ENCODE measurements at places on chromosomes 5 and 9.

GRCh38 chr9:78112406-78112805 lies 80.8 kb upstream of the GNAQ start:
- DNase-seq: no peak

GRCh38 chr5:157547941-157548512 lies 27.5 kb downstream of the ADAM19 start:
- DNase-seq: no peak

DNA sequence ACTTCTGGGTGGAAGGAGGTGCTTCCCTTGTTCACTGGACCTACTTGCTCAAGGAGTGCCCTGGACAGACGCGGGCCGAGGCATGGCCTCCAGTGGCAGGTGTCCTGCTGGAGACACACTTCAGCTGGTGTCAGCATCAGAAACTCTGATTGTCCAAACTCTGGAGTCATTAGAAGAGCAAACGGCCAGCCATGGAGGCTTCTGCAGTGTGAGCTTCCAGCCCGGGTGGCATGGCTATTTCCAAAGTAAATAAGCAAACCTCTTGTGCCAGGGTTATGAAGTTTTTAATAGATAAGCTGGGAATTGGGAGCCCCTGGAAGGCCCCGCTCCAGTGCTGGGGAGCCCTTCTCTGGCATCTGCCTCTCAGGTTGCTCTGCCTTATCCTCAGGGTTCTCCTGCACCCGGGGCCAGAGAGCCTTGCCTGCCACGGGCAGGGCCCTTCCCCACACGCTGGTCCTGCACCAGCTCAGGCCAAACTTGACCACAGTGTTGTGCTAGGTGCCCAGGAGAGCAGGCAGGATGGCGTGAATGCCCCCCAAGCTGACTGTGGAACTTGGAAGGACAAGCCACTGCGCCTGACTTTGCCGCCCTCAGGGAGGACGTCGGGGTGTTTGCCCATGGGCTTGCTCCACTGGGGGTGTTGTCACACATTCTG lies 285.6 kb downstream of the GADD45G start:
- no peak for DNase-seq

DNA sequence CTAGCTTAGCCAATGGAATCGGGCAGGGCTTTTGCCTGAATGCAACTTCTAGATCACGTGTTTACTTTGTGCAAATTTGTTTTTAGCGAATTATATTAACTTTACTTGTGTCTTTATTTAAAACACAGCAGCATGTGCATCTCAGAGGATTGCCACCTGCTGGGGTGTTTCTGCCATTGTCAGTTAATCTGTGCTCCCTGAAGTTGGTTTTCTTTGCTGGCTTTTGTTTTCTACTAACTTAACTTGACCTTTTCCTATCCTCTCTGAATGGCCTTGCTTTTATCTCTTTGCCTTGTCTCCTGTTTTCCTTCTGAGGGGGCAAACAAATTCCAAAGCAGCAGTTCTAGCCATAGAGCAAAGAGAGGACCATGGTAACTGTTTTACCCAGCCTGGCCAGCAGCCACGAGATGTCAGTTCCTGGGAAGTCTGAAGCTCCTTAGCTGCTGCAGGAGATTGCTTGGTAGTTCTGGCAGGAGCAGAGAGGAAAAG lies 67.6 kb downstream of the ARHGEF28 start:
- peak; percentile 41 for DNase-seq

GRCh38 chr5:52607227-52607824 lies 180.4 kb upstream of the ITGA1 start:
- no peak for DNase-seq

GRCh38 chr9:8610256-8610655 lies 810.7 kb upstream of the DMAC1 start:
- no peak for DNase-seq

DNA sequence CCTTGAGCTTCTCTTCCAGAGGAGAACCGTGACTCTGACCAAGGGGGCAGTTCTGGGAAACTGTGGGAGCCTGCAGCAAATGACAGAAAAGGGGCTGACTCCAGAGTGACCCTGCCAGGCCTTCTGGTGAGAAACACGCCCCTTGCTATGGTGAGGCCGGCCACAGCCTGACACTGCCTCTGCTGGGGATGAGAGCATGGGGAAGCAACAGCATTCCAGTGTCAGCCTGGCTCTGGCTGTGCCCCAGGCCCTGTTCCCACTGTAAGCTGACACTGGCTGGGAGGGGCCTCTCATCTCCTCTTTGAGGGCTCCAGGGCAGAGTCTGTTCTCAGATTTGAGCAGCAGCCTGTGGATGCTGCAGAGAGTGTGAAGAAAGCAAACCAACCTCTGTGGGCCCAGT lies 180.0 kb upstream of the IL12B start:
- peak; percentile 93 for DNase-seq

DNA sequence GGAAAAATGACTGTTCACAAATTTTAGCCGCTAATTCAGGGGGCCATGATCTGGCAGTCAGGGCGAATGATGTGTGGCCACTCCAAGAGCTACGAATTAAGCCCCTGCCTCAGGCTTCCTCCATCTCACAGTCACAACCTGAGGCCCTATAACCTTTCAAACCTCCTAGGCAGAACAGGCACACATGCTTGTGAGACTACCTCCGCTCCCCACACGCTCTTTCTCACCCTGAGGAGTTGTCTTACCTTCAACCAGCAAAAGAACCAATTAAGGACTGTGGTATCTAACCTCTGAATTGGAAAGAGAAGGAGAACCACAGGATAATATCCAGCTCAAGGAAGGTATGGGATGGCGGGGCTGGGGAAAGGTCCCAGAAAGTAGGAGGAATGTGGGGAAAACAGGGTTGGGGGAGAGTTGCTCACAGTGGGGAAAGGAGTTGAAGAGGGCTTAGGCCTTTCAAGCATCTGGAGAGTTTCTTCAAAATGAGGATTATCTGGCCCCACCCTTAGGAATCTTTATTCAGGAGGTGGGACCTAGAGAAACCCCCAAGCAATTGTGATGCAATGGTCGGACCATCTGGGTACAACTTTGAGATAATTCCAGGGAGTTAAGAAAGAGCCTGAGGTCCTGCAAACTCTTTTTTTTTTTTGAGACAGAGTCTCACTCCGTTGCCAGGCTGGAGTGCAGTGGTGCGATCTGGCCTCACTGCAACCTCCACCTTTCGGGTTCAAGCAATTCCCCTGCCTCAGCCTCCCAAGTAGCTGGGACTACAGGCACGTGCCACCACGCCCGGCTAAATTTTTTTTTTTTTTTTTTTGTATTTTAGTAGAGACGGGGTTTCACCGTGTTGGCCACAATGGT lies 5.5 kb downstream of the PCDH1 start:
- no peak for DNase-seq

- no peak for DNase-seq
Observed at GRCh38 chr5:58740956-58741355, 158.1 kb downstream of the RAB3C start.

DNA sequence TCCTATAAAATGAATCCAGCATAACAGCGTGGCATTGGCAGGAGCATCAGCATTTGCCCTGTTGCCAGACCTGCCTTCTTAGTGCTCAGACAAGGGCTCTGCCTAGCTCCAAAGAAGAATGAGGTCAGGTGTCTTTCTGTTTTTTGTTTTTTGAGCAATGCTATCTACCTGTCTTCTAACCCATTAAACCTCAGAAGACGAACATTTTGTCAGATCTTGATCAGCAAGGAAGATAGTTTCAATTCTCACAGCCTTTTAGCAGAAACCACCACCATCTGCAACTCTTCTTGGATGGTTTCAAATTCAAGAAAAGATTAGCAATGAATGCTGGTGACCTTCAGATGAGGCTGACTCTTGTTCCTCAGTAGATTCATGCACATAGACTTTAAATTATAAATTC lies 103.5 kb upstream of the IQGAP2 start:
- DNase-seq: no peak

DNA sequence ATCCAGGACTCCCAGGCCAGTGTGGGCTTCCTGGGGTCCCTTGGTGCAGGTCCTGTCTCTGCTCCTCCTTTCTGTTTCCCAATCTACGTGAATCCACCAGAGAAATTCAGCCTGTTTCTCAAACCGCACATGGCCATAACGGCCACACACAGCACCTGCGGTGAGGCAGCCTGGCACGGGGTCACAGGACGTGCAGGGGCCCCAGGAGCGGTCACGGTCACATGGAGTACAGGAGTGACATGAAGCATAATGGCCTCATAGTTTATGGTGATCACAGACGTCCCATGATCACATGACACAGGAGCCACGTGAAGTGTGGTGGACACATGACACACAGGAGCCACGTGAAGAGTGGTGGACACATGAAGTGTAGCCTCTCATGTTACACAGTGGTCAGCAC lies 248.5 kb upstream of the IRX4 start:
- no peak for DNase-seq

DNA sequence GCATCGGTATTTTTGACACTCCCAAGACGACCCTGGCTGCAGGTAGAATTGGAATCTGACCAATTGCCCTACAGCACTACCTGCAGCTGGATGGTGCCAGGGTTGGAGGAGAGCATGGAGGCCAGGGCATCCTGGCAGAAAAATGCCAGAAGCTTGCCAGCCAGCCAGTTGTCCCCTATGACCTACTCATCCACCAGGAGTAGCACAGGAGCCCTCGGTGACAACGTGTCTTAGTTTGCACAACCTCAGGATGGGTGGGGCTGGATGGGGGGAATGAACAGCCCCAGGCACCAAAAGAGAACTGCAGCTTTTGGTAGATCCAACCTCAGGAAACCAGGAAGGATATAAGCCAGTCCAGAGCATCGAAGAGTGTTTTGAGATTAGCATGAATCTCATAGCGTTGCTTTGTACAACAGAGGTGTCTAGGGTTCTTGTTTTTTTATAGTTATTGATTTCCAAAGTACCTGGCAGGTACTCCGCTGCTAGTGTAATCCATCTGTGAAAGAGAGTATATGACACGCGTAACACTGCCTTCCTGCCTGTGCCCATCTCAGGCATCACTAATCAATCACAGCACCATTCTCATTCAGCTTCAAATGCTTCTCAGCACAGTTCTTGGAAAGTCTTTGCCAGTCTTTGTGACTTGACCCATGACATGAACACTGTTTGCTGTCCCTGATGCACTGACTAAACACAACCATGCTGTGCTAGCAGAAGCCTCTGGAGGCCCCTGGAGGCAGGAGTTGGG lies 36.7 kb upstream of the ASS1 start:
- DNase-seq: no peak

- peak; percentile 14 for DNase-seq
Observed at GRCh38 chr9:125325826-125326225, 64.2 kb downstream of the GAPVD1 start.

GRCh38 chr9:27472195-27472594 lies 51.9 kb upstream of the IFNK start:
- no peak for DNase-seq

DNA sequence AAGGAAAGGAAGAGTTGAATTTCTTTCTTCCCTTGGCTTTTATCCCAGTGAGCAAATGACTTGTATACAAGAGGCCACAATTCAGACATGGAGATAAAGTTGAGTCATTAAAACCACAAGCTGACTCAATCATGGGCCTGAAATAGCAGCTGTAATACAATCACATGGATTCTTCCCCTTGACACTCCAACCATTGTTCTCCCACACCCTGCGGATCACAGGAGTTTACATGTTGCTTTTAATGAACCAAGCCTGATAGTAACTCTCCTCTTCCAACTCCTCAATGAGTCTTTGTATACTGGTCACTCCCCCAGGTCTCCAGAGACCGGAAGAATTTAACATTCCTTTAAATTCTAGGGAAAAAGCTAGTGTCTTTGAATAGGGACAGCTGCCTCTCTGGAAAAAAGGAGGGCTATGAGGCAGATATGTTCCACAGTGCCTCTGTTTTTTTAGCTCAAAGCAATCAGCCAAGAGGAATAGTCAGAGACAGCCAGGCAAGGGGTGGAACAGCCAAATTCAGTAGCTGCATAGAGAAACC lies 32.4 kb downstream of the PCDHGC5 start:
- peak; percentile 97 for DNase-seq

GRCh38 chr9:115997923-115998322 lies 155.7 kb upstream of the PAPPA start:
- peak; percentile 89 for DNase-seq

DNA sequence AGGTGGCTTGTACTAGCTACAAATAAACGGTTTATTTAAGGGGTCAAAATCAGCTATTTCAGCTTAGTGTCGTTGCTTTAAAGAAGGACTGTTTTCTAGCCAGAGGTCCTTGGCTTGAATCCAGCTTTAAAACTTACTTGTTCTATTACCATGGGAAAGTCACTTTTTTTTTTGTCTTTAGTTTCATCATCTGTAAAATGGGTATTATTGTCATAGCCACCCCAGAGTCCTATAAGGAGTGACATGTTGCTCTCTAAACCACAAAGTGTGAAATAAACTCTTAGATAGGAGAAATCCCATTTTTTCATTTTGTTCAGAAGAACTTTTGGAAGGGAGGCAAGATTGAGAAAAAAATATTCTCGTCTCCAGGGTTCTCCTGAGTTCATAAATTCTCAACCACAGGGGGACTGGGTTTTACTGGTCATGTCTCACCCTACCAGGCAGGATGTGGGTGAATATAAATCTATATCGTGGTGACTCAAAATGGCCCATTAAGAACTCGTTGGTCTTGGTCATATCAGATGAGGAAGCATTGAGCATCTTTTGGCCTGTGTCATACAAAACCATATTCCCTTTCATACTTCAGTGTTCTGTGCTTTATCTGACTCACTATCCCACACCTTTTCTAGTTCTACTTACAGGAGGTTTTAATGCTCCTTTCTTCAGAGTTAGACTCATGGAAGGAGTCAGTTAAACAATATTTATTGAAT lies 202.7 kb upstream of the NR3C1 start:
- no peak for DNase-seq

GRCh38 chr5:169350759-169351240 lies 49.9 kb upstream of the SLIT3 start:
- DNase-seq: peak; percentile 100

DNA sequence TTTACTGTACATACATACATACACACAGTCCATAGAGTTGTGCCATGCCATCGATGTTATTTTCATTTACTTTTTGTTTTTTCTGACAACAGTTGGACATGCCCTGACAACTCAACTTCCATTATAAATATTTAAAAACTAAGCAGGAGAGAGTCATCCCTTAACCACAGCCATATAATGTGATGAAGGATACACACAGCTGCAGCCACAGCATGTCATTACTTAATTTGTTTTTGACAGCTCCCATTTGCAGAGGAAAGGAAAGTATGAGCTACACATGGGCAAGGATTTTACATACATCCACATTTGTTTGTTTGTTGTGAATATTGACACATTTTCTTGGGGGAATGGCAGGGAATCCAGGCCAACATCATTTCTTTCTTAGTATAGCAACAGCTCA lies 91.5 kb upstream of the TUT7 start:
- DNase-seq: no peak

GRCh38 chr5:177301503-177302165 lies 1.9 kb downstream of the RAB24 start:
- no peak for DNase-seq
